ENCODE measurements at places on chromosomes 11 and 22.

DNA sequence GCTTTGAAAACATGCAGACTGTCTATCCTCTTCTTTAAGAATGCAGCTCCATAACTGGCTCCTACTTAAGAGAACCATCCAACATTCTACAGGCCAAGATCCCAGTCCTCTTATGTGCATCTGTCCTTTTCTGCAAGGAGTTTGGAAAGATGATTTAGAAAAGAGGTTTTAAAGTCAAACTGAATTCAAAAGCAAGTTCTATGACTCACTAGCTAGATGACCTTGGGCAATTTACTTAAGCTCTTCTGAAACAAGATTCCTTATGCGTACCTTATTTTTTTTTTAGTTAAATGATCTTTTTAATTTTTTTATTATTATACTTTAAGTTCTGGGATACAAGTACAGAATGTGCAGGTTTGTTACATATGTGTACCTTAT is 29.2 kb downstream of the GUCY1A2 start:
- no peaks in the 10 kb centered on the region for H3K4me1 ChIP-seq
- no peak overlapping the region for H3K27ac ChIP-seq
- no peaks in the 10 kb centered on the region for H3K27me3 ChIP-seq
- DNase-seq: no peak
- no peak overlapping the region for H3K4me3 ChIP-seq

DNA sequence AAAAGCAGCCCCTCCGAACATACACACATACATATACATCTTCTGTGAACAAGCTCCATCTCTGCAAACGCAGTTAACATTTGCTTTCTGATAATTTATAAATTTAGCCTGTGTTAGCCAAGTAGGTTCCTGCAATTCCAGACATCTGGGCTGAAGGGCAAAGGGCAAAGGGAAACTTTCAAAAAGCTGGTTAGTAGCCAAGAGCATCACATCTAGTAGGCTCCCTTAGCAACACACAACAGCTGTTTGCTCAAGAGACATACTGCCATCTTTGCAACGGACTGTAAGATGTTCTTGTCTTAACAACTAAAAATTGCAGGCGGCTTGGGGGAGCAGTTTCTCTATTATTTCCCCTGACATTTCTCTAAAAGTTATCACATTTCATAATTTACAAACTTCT is 134.9 kb downstream of the RBFOX2 start:
- no peak for DNase-seq
- peaks cover 8% of the 10 kb centered on the region for H3K27me3 ChIP-seq
- H3K4me3 ChIP-seq: no peak overlapping the region
- no peak overlapping the region for H3K27ac ChIP-seq
- no peaks in the 10 kb centered on the region for H3K4me1 ChIP-seq
- no peaks in the 10 kb centered on the region for H3K36me3 ChIP-seq

- H3K27me3 ChIP-seq: peaks cover 5% of the 10 kb centered on the region
- DNase-seq: no peak
- peaks cover 15% of the 10 kb centered on the region for H3K4me1 ChIP-seq
- H3K36me3 ChIP-seq: no peaks in the 10 kb centered on the region
- no peak overlapping the region for H3K27ac ChIP-seq
- H3K4me3 ChIP-seq: no peak overlapping the region
Measured at GRCh38 chr11:10325277-10326011, 20.6 kb downstream of the ADM start.

GRCh38 chr22:28443526-28443876 is 236.1 kb downstream of the TTC28 start:
- no peak overlapping the region for H3K27ac ChIP-seq
- no peaks in the 10 kb centered on the region for H3K36me3 ChIP-seq
- DNase-seq: peak; percentile 8
- peaks cover 20% of the 10 kb centered on the region for H3K4me1 ChIP-seq
- H3K27me3 ChIP-seq: peaks cover 9% of the 10 kb centered on the region
- H3K4me3 ChIP-seq: peak overlapping the region; percentile 72

DNA sequence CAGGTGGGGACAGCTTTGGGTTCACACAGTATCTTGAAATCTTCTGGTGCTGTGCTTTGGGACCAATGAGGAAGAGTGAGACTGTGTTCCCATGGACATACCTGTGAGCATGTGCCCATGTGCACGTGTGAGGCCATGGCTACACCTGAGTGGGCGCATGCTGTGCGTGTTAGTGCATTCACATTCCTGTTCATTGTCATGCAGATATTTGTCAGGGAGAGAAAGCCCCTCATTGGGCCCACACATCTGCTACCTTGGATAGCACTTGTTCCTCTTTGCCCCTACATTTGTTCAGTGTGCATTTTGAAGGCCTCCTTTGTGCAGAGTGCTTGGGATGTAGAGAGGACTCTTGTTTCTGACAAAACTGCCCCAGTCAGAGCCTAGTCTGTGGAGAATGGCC is 154.3 kb upstream of the E2F8 start:
- no peak for DNase-seq
- H3K36me3 ChIP-seq: no peaks in the 10 kb centered on the region
- peaks cover 4% of the 10 kb centered on the region for H3K4me1 ChIP-seq
- no peak overlapping the region for H3K27ac ChIP-seq
- peaks cover 13% of the 10 kb centered on the region for H3K27me3 ChIP-seq

DNA sequence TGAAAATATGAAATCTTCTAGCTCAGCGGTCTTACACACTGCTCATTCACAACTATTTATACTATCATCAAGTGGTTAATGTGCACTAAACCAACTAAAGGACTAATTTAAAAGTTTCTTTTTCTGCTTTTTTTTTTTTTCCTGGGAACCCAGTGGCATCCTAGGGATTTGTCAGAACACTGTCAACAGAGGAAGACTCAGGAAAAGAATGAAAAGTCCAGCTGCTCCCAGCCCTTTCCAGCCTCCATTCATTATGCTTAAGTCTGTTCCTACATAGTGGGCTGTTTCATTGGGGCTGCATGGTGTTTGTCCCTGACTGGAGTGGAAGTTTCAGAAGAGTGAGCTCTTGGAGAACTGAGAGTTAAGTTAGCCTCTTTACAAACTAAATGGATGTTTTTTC is 391.1 kb downstream of the AASDHPPT start:
- H3K4me1 ChIP-seq: no peaks in the 10 kb centered on the region
- no peak overlapping the region for H3K4me3 ChIP-seq
- H3K36me3 ChIP-seq: no peaks in the 10 kb centered on the region
- DNase-seq: no peak

GRCh38 chr11:19793326-19793725 is 80.7 kb downstream of the NAV2 start:
- H3K27ac ChIP-seq: no peak overlapping the region
- no peaks in the 10 kb centered on the region for H3K4me1 ChIP-seq
- no peaks in the 10 kb centered on the region for H3K36me3 ChIP-seq
- DNase-seq: no peak

DNA sequence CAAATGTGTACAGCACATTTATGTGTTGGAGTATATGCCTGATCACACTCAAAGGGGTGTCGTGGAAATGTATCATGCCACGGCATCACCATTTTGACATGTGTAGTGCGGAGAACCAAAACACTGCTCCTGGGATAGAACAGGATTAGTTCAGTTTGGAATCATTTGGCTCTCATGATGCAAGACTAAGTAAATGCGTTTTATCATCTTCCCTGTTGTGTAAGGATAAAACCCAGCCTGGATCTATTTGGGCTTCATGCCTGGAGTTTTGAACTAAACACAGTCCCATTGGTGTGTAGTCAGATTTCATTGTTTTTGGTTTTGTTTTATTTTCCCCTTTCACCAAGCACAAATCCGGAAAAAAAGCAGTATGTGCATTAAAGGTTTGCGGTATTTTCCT is 574.3 kb downstream of the NTM start:
- no peaks in the 10 kb centered on the region for H3K27me3 ChIP-seq
- H3K36me3 ChIP-seq: no peaks in the 10 kb centered on the region
- H3K4me3 ChIP-seq: no peak overlapping the region
- no peak overlapping the region for H3K27ac ChIP-seq
- no peak for DNase-seq

DNA sequence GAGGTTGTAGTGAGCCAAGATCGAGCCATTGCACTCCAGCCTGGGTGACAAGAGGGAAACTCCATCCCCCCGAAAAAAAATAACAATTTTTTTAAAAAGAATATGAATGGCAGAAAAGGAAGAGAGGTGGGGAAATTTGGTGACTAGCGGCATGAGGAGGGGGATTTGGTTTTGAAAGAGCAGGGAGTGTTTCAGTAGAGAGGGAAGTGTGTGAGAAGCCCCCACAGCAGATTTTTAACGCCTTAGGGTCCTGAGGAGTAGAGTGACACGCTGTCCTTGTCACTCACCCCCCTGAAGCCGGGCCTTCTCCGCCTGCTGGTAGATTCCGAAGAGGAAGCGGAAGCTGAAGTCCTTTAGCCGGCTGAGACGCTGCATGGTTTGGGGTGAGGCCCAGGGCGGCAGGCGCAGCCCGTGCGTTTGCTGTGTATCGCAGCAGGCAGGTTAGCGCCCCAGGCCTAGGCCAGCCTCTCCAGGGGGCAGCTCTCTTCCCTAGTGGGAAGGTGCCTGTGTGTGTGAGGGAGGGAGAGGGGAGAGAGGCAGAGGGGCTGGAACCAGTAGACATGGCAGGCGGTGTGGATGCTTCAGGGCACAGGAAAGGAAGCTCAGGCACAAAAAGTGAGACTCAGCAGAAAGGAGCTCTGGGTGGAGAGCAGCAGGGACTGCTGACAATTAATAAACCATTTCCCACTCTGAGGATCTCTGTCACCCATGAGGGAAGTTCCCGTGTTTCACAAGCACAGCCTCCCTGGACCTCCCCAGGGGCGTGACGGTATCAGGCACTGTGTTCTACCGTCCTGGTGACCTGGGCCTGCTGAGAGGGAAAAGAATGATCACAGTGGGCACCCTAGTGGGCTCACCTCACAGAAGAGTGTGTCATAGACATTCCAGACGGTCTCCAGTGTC is 3.9 kb downstream of the ACP2 start:
- no peak overlapping the region for H3K4me3 ChIP-seq
- peaks cover 31% of the 10 kb centered on the region for H3K36me3 ChIP-seq
- DNase-seq: no peak
- H3K4me1 ChIP-seq: peaks cover 18% of the 10 kb centered on the region
- no peaks in the 10 kb centered on the region for H3K27me3 ChIP-seq

- H3K36me3 ChIP-seq: no peaks in the 10 kb centered on the region
- no peak overlapping the region for H3K27ac ChIP-seq
- peaks cover 9% of the 10 kb centered on the region for H3K27me3 ChIP-seq
- H3K4me1 ChIP-seq: peaks cover 22% of the 10 kb centered on the region
- H3K4me3 ChIP-seq: no peak overlapping the region
- DNase-seq: no peak
Measured at GRCh38 chr22:20626811-20627210, 119.4 kb downstream of the MED15 start.

DNA sequence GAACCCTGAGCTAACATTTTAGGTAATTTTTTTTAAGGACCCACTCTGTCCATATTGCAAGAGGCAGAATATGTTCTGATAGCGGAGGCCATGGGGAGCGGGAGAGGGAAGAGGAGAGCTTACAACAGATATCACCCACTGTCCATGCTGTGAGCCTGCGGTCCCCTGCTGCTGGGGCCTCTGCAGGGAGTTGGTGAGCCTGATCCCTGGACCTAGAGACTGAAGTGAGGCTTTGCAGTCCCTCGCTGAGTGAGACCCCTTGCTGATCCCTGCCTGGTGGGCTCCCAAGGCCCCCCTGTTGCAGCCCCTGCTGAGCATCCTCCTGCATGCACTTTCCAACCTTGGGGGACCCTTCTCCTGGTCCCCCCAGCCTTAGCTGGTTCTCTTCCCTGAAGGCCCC is 12.5 kb downstream of the MIF start:
- peaks cover 14% of the 10 kb centered on the region for H3K27me3 ChIP-seq
- H3K36me3 ChIP-seq: no peaks in the 10 kb centered on the region
- no peak overlapping the region for H3K27ac ChIP-seq
- no peaks in the 10 kb centered on the region for H3K4me1 ChIP-seq
- no peak for DNase-seq

DNA sequence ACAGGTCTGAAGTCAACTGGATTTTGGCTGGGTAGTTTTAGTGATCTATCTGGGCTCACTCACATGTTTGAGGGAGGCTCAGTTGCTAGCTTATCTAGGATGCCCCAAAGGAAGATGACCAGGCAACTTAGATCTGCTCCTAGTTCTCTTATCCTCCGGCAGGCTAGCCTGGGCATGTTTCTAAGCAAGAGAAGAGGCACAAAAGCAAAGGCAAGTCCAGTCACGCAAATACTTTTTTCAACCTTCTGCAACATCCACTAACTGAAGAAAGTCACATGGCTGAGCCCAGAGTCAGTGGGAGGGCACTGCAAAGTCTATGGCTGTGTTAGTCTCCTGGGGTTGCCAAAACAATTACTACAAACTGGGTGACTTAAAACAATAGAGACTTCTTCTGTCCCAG is 32.9 kb upstream of the FSHB start:
- no peak for DNase-seq
- no peak overlapping the region for H3K27ac ChIP-seq
- no peak overlapping the region for H3K4me3 ChIP-seq
- no peaks in the 10 kb centered on the region for H3K4me1 ChIP-seq
- peaks cover 1% of the 10 kb centered on the region for H3K27me3 ChIP-seq
- H3K36me3 ChIP-seq: no peaks in the 10 kb centered on the region

DNA sequence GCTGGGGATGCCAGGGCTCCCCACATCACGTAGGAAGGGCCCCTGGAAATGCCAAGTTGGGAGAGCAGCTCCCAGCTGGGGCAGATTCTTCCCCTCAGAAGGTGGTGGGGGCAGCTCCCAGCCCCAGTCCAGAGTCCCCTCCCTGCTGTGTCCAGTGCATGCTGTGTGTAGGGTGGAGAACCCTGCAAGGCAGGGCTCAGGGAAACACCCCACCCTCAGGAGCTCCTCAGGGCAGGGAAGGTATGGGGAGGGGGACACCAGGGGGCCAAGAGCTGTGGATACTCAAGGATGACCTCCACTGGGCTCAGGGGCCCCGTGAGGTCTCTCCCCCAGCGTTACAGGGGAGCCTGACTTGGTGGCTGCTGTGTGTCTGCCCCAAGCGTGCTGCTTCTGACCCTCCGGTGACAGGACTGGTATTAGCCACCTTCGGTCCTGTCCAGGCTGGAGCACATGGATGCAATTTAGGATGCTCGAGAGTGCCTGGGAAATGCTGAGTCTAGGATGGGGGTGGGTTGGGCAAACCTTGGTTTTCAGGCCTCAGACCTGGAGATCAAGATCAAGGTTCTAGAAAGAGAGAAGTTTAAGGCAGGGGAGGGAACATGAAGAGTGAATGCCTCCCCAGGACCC is 16.1 kb upstream of the CABP7 start:
- no peak overlapping the region for H3K4me3 ChIP-seq
- no peak for DNase-seq
- H3K27me3 ChIP-seq: peaks cover 6% of the 10 kb centered on the region

- peaks cover 6% of the 10 kb centered on the region for H3K36me3 ChIP-seq
- DNase-seq: no peak
- peak overlapping the region; percentile 58 for H3K4me3 ChIP-seq
- peaks cover 43% of the 10 kb centered on the region for H3K4me1 ChIP-seq
- H3K27ac ChIP-seq: no peak overlapping the region
Measured at GRCh38 chr11:31808721-31809540, 2.2 kb downstream of the PAX6 start.

DNA sequence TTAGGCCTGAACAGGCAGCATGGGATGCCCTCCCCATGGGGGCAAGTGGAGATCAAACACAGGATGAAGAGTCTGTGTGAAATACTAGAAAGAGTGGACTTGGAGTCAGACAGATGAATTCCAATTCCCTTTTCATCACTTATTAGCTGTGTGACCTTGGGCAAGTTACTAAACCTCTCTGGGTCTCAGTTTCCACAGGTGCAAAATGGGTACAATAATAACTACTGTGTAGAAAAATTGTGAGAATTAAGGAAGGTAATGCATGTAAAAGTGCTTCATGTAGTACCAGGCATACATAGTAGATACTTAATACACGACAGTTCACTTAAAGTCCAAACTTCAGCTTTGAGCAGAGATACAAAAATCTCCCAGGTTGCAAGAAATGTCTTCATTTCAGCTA is 176.4 kb downstream of the DSCAML1 start:
- DNase-seq: no peak
- no peaks in the 10 kb centered on the region for H3K27me3 ChIP-seq
- H3K4me3 ChIP-seq: no peak overlapping the region
- H3K27ac ChIP-seq: no peak overlapping the region
- no peaks in the 10 kb centered on the region for H3K36me3 ChIP-seq

Measured in activated naive CD8-positive, alpha-beta T cell treated with anti-CD3 and anti-CD28 coated beads, Interleukin-2, amount 50 U/mL, for 24 hours (primary cell).